ENCODE measurements at places on chromosomes 6 and 20. TPM values are rescaled to one million over a fixed set of nuclear protein-coding genes. Genes with fewer than 3 reads are reported as not detected.
A peak's percentile ranks its signal among the peaks of the same experiment; 100 is the strongest.

- H3K4me1 ChIP-seq = no peaks in the 10 kb centered on the region
- no peak for DNase-seq
- no peak overlapping the region for H3K27ac ChIP-seq
- H3K36me3 ChIP-seq = no peaks in the 10 kb centered on the region
- no peak overlapping the region for H3K4me3 ChIP-seq
Measured at GRCh38 chr20:25418776-25419175, 11.3 kb downstream of the GINS1 start.

GRCh38 chr20:57106030-57106682 is 160.3 kb downstream of the BMP7 start:
- no peak for DNase-seq
- H3K27me3 ChIP-seq = no peaks in the 10 kb centered on the region
- no peaks in the 10 kb centered on the region for H3K36me3 ChIP-seq
- H3K4me3 ChIP-seq = no peak overlapping the region

- H3K27ac ChIP-seq = no peak overlapping the region
- no peaks in the 10 kb centered on the region for H3K36me3 ChIP-seq
- H3K27me3 ChIP-seq = no peaks in the 10 kb centered on the region
- DNase-seq = no peak
Measured at GRCh38 chr6:54971825-54972224, 125.3 kb downstream of the FAM83B start.

DNA sequence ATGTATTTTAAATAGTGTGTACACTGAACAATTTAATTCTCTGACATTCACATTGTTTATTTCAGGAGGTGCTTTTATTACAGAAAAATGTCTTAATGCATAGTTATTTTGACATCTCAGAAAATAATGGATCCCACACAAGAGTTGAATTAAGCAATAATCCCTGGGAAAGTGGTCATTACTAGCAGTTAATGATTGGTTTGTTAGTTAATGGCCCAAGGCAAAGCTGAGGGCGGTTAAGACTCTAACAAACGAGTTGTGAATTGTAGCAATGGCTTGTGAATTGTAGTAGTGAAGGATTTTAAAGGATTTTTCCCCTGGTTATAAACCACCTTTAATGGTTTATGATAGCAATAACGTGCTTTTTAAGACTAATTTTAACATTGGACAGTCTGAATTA is 1316.0 kb upstream of the GJE1 start:
- DNase-seq = no peak
- no peak overlapping the region for H3K27ac ChIP-seq
- no peaks in the 10 kb centered on the region for H3K36me3 ChIP-seq
- no peaks in the 10 kb centered on the region for H3K27me3 ChIP-seq
- H3K4me1 ChIP-seq = no peaks in the 10 kb centered on the region

DNA sequence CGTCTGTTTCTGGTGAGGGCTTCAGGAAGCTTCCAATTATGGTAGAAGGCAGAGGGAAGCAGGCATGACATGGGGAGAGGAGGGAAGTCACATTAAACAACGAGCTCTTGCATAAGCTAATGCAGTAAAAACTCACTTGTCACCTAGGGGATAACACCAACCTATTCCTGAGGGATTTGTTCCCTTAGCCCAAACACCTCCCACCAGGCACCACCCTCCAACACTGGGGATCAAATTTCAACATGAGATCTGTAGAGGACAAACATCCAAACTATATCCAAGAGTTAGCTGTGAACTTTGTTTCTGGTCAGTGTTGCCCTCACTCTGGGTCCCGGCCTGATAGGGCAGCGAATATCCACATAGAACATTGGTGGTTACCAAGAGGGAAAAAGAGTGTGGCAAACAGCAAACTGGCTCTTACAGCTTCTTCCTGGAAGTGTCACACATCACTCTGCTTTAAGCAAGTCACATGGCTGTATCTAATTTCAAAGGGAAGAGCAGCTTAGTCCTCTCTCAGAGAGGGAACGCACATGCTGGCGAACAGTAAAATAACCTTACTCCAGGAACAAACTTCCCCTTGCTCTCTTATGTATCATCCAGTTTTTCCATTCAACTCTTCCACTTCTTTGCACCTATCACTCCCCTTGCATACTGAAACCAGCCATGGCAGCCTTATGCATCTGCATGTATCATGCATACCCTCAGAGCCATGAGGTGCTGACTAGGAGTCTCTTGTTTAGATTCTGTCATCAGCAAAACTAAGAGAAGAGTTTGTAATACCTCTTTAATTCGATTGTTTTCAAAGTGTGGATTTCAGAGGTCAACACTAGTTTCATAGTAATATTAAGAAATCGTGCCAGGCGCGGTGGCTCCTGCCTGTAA is 4.8 kb upstream of the MOCS1 start:
- H3K27me3 ChIP-seq = peaks cover 5% of the 10 kb centered on the region
- no peak overlapping the region for H3K4me3 ChIP-seq
- H3K27ac ChIP-seq = no peak overlapping the region

Gene IFT52
- total RNA-seq = 17.2 TPM

Gene MLIP
- total RNA-seq = 3.1 TPM

Gene ELOVL2
- total RNA-seq = 0.38 TPM

Gene FERMT1
- 19.3 TPM for total RNA-seq

Gene HLA-DRA
- 26.0 TPM for total RNA-seq

- H3K36me3 ChIP-seq = no peaks in the 10 kb centered on the region
- H3K4me1 ChIP-seq = no peaks in the 10 kb centered on the region
- DNase-seq = no peak
- no peak overlapping the region for H3K27ac ChIP-seq
Measured at GRCh38 chr6:140879946-140880345, 1252.8 kb upstream of the GJE1 start.

DNA sequence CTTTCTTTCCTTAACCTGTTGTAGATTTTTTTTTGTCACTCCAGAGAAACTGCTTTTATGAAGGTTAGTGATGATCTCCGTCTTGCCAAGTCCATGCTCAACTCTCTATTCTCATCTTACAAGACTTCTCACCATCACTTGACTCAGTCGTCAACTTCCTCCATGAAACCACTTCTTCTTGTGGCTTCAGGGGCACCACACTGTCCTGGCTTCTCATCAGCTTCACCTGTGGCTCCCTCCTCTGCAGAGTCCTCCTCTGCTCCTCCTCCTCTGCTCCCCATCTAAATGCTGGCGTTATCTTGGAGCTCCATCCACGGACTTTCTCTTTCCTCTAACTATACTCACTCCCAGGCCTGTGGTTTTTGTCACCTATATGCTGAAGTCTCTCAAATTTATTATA is 187.5 kb downstream of the BACH2 start:
- H3K27me3 ChIP-seq = no peaks in the 10 kb centered on the region
- H3K36me3 ChIP-seq = no peaks in the 10 kb centered on the region
- no peak for DNase-seq

Gene COL11A2
- 0.38 TPM for total RNA-seq

DNA sequence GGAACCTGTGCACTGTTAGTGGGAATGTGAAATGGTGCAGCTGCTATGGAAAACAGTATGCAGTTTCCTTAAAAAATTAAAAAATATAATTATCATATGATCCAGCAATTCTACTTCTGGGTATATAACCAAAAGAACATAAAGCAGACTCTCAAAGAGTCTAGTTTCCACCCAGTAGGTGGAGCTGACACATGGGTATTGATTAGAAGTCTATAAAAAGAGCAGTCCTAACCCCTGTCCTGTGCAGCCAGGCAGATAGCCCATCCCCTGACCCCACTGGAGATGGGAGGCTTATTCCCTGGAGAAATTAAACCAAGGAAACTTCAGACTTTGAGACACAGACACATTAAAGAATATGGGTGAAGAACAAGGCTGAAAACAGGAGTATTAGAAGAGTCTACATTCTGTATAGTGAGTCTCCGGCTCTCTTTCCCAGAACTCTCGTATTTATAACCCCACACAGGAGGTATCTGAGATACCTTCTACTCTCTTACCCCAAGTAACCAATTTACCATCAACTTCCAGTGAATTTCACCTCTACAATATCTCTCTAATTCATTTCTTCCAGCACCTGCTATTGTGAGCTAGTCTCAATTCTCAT is 92.3 kb downstream of the SEL1L2 start:
- no peaks in the 10 kb centered on the region for H3K27me3 ChIP-seq
- no peak for DNase-seq
- H3K4me3 ChIP-seq = no peak overlapping the region
- no peak overlapping the region for H3K27ac ChIP-seq
- no peaks in the 10 kb centered on the region for H3K36me3 ChIP-seq

- H3K36me3 ChIP-seq = no peaks in the 10 kb centered on the region
- H3K27ac ChIP-seq = peak overlapping the region; percentile 11
- H3K4me3 ChIP-seq = peak overlapping the region; percentile 56
- peaks cover 23% of the 10 kb centered on the region for H3K27me3 ChIP-seq
Measured at GRCh38 chr6:7727086-7727945, 1.4 kb downstream of the BMP6 start.

Gene OR2B6
- total RNA-seq = not detected

Gene ACTL10
- total RNA-seq = 3.0 TPM

All from esophagus squamous epithelium (tissue), 5 donors.